Type B pancreatic cell (in vitro differentiated cells): ENCODE measurements at places on chromosomes 5 and 9. TPM values are rescaled to one million over a fixed set of nuclear protein-coding genes. Genes with fewer than 3 reads are reported as not detected.

The BTNL9 gene
- 0.19 and 0.39 TPM in 2 replicates for total RNA-seq

The IRX2 gene
- total RNA-seq = 31.4 and 42.2 TPM in 2 replicates

The ZDHHC12 gene
- total RNA-seq = 25.6 and 53.5 TPM in 2 replicates

The PCA3 gene
- 0.33 TPM in 1 of 2 replicates, not detected in the other for total RNA-seq

The ADAMTS16 gene
- total RNA-seq = 2.0 and 23.3 TPM in 2 replicates

The EQTN gene
- 1.1 TPM in 1 of 2 replicates, not detected in the other for total RNA-seq

The LHFPL2 gene
- total RNA-seq = 17.9 and 35.3 TPM in 2 replicates

DNA sequence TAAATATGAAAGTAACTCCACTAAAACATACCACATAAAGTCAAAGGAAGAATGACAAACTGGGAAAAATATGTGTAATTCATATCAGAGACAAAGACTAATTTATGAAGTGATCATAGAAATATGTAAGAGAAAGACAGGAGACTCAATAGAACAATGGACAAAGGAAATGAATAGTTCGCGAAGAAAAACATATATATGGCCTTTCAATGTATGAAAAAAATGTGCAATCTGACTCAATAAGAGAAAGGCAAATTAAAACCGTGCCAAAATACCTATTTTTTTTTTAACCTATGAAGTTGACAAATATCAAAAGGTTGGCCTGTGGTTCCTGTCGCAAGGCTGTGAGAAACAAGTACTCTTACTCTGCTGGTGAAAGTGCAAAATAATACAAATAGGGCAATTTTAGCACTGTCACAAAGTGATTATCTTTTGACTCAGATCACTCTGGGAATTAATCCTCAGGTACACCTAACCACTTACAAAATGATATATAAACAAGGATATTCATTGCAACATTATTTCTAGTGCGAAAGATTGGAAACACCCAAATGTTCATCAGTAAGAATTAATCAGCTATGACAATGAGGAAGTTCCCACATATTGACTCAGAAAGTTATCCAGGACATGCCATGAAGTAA is 3.7 kb downstream of the C9 start:
- no peak for DNase-seq

DNA sequence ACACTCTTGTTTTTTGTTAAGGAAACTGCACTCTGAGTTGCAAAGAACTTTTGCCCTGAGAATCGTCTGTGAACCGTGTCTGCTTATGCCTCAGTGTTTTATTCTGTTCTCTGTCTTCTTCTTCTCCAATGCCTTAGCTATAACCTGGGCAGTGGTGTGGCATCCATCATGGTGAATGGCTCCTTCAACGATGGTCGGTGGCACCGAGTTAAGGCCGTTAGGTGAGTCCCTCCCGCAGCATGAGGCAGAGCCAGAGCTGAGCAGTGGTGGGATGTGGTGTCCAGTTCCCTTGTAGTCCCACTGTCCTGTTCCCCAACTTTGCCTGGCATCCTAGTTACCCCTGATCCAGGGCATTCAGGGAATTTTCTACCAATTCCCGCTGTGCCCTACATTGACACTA is 98.3 kb downstream of the LIFR start:
- no peak for DNase-seq

- DNase-seq = no peak
These were observed 24.6 kb upstream of the APBA1 start for GRCh38 chr9:69696802-69697201.

DNA sequence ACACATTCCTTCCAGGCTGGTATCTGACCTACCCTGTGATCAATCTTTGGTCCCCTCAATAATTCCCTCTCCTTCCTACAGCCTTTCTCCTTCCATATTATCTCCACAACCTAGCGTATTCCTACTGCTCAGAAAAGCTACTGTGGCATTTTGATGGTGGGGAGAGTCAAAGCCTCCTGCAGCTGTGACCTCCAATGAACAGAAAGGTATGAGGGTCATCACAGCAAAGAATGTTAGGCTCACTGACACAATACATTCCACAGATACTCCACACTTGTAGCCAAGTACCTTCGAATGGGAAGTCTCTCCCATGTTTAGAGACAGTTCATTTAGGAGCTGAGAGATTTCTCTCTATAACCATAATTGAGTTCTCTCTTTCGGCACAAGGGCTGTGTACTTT is 5.9 kb downstream of the FBN2 start:
- DNase-seq = no peak

GRCh38 chr5:55151923-55152842 is 7.8 kb upstream of the GPX8 start:
- no peak for DNase-seq

- DNase-seq = no peak
These were observed 40.9 kb downstream of the PHF2 start for GRCh38 chr9:93617273-93617672.

DNA sequence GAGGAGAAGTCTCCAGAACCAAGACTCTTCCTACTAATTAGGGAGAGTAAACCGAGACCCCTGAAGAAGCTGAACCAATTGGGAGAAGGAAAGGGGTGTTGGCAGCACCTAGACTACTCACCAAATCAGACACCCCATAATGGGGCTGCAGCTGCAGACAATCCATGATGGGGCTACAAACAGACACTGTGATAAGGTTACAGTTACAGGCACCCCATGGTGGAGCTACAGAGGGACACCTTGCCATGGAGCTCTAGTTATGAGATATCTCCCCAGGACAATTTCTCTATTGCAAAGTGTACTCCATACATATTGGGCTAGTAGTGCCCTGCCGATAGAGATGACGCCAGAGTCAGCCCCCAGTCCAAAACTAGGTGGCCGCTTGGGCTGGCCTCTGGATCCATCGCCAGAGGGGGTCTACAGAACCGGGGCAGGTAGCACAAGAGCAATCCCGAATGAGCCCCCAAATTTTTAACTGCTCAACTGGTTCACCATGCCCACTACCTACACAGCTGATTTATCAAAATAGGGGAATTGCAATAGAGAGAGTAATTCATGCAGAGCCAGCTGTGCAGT is 2.1 kb upstream of the NANS start:
- no peak for DNase-seq
